Stimulated activated CD8-positive, alpha-beta memory T cell treated with anti-CD3 and anti-CD28 coated beads, Interleukin-7, amount 100 ng/mL, for 24 hours (primary cell): ENCODE measurements at places on chromosomes 5 and 9.

DNA sequence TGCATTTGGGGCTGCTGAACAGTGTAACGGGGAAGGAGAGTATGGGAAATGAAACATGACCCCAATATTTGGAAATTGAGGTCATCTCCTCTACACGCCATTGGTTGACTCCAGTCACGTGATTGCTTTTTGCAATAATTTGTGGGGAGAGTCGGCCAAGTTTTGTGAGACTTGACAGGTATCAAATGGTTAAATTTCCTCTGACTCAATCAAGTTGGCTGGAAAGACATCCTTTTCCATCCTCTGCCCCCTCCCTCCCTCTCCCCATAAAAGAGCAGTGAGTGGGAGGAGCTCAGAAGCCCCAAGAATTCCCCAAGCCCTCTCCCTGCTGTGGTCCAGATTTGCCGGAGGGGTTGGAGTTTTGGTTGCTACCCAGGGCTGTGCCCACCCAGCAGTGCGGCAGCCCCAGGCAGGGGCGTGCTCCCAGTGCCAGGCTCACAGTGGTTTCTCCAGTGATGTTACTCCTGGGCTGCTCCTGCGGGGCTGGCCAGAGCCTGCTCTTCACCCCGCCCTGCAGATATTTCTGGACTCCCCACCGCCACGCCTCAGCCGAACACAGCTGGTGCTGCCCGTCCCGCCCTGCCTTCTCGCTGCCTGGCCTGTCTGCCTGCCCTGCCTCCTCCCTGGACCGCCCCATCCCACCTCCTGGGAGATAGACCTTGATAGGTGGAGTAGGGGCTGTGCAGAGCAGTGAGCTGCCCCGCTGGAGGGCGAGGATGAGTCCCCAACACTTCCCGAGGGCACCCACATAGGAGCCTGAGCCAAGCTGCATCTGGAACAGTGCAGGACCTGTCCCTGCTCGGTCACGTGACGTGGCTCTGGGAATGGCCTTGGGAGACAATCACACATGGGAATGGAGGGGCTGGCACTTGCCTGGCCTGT, 3.4 kb downstream of the COL5A1 start:
- no peak for DNase-seq

- DNase-seq, result no peak
These were observed 161.6 kb downstream of the C5orf15 start for GRCh38 chr5:133806847-133807246.

GRCh38 chr5:10553476-10553875, 10.4 kb upstream of the ANKRD33B start:
- DNase-seq, result no peak

DNA sequence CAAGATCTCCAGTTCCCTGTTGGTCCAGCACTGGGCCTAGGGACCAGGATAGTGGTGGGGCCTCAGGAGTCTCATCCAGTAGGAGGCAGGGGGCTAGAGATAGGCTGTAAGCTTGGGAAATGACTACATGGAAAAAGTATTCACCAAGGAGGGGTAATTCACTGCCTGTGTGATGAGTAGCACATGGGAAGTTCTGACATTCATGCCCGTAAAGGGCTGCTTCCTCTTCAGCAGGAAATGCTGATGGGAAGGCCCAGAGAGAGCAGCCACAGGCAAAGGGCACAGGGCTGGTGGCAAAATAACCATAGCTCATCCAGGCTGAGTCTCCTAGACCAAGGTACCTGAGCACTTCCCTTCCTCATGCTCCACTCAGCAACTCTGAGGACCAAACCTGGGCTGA, 23.1 kb upstream of the FRRS1L start:
- no peak for DNase-seq

DNA sequence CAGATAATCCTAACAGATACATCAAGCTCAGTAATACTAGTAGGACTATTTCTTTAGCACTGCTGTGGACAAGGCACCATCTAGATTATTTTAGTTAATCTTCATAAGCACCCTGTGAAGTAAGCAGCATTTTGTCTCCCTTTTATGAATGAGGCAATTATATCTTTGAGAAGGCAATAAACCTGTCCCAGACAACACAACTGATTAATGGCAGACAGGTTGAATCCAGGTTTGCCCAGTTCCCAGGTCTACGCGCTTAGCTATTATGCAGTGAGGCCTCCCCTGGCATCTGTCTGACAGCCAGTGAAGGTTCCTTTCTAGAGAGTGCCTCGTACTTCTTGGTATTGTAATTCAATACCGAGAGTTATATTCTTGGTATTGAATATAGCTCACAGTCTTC, 9.7 kb upstream of the LVRN start:
- DNase-seq, result no peak

- peak; percentile 62 for DNase-seq
These were observed 5.1 kb downstream of the MGAT4B start for GRCh38 chr5:179801304-179802206.
